SK-N-DZ (cell line): ENCODE measurements at places on chromosomes 6 and 20.

DNA sequence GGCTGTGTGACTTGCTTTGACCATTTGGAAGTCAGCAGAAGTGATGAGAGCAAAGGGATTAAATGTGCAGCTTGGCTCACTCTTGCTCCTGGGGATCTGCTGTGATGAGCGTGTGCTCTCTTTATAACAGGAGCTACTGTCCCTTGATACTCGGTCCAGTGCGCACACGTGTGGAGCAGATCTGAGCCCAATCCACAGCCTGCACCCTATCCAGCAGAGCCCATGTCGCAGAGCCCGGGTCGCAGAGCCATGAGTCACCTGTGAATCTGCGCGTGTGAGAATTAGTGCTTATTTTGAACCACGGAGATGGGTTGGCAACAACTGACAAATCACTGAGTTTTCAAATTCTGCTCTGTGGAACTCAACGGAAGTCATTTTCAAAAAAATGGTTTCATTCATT, 291.0 kb upstream of the SULF2 start:
- no peak for DNase-seq

DNA sequence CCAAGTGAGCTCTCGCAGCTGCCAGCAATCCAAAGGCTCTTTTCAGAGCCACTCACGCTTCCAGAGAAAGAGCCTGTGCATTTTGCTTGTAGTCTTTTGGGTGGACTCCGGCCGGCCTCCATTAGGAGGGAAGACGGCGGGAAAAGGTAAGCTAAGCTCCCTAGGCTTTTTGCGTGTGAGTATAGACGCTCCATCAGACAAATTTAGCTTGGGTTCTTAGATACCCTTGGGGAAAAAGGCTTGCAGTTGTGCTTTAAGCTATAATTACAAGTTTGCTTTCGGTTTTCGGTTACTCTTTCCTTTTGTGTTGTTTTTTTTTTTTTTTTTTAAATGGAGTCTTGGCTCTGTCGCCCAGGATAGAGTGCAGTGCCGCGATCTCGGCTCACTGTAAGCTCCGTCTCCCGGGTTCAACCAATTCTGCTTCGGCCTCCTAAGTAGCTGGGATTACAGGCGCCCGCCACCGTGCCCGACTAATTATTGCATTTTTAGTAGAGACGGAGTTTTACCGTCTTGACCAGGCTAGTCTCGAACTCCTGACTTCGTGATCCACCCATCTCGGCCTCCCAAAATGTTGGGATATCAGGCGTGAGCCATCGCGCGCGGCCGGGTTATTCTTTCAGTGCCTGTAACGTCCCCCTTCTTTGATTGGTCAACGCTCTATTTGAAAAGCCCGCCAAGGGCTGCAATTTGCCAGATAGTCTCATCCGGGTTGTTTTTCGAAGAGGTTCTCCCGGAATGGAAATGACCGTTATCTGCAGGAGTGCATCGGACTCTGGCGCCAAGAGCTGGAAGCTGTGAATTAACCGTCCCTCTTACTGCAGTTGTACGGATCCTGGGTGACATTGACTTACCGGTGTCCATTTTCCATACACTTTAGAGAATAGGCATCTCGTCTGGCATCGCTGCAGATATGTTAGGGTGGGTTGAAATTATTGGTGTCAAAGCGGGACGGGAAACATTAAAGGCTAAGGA, 18.1 kb downstream of the OR2B2 start:
- DNase-seq: peak; percentile 91

GRCh38 chr6:15393605-15394004, 147.7 kb downstream of the JARID2 start:
- no peak for DNase-seq

GRCh38 chr6:33812669-33813068, 8.9 kb upstream of the MLN start:
- DNase-seq: peak; percentile 61

- DNase-seq: no peak
Measured at GRCh38 chr6:130526466-130526865, 160.6 kb downstream of the TMEM200A start.

GRCh38 chr6:32175322-32175710, 568 bp downstream of the AGPAT1 start:
- DNase-seq: no peak

DNA sequence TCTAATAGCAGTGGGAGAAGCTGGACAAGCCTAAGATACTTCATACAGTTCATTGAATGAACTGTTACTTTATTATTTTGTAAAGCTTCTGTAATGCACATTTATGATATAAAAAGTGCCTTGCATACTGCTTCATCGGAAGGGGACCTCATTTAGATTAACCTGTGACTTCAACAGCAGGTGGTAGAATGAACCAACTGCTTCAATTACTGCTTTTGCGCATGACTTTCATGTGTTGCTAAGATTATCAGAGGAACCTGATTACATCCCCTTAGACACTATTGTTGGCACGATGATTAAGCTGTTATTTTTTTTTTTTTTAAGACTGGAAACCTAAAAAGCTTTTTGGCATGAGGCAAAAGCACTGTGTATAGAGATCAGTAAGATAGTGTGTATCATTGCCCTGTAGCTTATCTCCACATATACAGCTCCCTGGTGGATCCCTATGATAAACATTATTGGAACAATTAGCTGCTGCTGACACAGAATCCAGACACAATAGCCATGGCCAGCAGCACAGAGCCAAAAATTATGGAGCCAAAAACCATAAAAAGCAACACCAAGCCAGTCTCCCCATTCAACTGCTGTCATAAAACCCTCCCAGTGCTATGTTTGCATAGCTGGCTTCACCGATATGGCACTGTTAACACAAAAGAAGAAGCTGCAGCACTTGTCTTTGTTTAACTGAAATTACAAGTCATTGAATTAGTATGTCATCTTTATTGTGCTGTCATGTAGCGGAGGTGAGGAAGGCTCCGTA, 731.6 kb upstream of the MMS22L start:
- peak; percentile 33 for DNase-seq

DNA sequence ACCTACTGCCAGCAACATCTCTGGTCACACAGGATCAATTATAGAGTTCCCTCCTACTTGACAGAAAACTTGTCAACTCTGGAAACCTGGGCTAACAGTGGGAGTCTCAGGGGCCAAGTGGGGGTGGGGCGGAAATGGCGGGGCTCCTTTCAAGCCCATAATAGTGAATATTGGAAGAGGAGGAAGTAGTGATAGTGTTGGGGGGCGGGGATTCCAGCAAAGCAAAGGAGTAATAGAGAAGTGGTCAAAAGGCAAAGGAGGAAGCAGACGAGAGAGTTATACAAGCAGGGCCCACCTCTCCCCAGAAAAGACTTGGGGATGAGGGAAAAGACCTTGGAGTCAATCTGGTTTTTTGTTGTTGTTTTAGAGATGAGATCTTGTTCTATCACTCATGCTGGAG, 2.1 kb downstream of the DEF6 start:
- no peak for DNase-seq

GRCh38 chr20:45798935-45799642, 7.3 kb downstream of the DNTTIP1 start:
- DNase-seq: peak; percentile 71

- DNase-seq: no peak
Measured at GRCh38 chr20:58637466-58638213, 13.4 kb upstream of the STX16 start.

DNA sequence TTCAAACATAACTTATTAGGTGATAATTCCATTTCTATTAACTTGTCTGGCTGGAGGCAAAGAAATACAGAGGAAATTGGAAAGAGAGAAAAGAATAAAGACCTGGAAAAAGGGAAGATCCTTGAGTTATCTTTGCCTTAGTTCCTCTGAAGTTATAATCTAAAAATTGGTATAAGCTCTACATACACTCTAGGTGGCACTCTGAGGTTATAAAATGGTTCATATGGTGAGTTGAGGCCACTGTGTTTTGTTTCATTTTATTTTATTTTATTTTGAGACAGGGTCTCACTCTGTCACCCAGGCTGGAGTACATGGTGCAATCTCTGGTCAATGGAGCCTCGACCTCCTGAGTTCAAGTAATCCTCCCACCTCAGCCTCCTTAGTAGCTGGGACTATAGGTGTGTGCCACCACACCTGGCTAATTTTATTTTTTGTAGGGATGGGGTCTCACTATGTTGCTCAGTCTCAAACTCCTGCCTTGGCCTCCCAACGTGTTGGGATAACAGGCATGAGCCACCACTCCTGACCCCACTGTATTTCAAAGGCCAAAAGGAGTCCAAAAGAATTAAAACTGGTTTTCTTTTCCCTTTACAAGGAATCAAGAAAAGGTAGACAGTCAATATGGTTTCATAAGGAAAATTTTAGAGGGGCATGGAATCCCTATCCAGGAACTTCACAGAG, 19.4 kb downstream of the GPX6 start:
- no peak for DNase-seq

GRCh38 chr20:35257175-35257909, 20.6 kb downstream of the MMP24OS start:
- DNase-seq: no peak

- DNase-seq: no peak
Measured at GRCh38 chr20:54029176-54029575, 41.2 kb downstream of the BCAS1 start.

DNA sequence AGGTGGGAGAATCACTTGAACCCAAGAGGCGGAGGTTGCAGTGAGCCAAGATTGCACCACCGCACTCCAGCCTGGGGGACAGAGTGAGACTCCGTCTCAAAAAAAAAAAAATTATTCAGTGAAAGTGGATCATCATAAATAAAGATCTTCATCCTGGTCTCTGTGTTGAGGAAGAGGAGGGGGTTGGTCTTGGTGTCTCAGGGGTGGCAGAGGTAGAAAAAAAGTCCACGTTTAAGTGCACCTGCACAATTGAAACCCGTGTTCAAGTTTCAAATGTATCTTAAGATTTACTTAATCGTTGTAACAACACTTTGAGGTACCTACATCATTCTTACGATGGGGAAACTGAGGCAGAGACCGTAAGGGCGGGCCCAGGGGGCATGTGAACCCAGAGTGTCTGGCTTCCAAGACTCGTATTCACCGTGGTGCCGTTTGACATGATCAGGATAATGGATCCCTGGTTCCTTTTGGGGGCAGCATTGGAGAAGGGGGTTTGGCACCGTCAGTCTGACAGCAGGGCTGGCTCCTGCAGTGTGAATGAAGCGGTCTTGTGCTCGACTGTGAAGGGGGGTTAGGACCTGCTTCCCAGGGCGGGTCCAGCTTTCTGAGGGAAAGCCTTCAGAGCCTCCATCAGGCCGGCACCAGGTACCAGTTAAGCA, 32.9 kb upstream of the ID1 start:
- DNase-seq: no peak

GRCh38 chr20:41047975-41048305, 19.3 kb downstream of the TOP1 start:
- no peak for DNase-seq

GRCh38 chr6:3419624-3420272, 37.1 kb downstream of the SLC22A23 start:
- DNase-seq: no peak

DNA sequence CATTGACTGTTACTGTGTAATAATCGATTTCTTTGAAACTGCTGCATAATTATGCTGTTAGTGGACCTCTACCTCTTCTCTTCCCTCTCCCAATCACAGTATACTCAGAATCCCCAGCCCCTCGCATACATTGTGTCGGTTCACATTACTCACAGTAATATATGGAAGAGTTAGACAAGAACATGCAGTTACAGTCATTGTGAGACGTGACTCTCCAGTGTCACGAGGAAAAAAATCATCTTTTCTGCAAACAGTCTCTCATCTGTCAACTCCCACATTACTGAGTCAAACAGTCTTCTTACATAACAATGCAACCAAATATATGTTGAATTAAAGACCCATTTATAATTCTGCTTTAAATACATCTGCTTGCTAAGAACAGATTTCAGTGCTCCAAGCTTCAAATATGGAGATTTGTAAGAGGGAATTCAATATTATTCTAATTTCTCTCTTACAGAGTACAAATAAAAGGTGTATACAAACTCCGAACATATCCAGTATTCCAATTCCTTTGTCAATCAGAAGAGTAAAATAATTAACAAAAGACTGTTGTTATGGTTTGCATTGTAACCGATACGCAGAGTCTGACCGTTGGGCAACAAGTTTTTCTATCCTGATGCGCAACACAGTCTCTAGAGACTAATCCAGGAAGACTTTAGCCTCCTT, 113.3 kb downstream of the TMEM242 start:
- DNase-seq: no peak

DNA sequence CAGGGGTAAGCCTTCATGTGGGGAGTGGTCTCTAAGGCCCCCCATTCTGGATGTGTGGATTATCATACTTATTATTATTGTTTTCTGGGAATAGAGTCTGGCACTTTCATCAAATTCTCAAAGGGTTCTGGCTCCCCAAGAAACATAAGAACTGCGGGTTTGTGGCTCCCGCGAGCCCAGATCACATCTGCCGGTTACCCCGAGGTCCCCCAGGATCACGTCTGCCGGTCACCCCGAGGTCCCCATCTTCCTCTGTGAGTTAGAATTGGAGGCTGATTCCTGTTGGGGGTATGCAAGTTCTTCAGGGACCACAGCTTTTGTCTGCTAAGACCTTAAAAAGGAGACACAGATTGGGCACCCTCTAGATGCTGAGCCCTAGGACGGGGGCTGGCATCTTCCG, 116.7 kb upstream of the FRMD1 start:
- DNase-seq: no peak

GRCh38 chr6:133202610-133203343, 38.4 kb upstream of the EYA4 start:
- no peak for DNase-seq

DNA sequence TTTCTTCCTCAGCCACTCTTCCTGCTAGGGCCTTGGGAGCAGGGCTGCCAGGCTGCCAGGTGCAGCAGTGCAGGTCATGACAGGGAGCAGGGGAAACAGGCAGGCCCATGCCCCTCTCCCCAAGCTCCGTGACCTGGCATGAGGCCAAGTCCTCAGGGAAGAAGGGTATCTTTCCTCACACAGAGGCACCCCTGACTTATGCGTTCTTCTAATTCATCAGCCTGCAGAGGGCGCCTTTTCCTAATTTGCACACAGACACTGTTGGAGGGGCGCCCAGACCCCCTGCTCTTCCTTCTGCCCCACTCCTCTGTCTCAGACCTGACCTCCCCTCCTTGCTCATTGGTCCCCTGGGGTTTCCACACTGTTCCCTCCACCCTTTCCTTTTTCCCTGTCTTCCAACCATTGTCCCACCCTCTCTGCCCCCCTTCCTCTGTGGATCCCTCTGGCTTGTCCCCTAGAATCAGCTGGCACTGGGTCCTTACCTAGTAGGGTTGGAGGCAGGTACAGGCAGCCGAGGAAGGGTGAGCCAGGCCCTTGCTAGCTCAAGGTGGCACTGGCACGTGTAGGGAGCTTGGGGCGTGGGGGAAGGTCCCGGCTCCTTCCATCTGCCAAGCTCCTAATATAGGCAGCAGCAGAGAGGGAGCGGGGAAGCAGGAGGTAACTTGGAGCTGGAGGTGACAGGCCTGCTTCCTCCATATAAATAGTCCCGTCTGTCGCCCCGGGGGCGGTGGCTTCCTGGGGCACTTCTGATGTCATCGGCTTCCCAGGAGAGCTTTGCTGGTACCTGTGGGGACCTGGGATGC, 154.9 kb upstream of the MLN start:
- DNase-seq: no peak

GRCh38 chr20:8427419-8428040, 295.5 kb downstream of the PLCB1 start:
- no peak for DNase-seq

DNA sequence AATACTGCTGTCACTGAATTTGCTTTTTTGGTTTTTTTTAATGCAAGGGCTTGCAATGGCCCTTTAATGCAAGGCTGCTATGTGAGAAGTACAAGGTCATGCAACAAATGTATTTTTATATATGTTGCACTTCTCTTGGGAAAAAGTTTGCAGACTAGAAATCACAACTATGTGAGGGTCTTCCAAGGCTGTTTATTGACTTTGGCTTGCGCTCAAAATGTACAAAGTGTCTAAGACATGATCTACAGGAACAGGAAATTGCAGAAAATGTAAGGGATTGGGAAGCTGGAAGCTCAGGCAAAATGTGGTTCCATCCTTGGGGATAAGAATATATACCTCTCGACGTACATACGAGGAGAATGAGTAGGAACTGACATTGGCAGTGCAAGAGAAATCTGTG, 92.2 kb upstream of the F13A1 start:
- DNase-seq: no peak
